ENCODE measurements at places on chromosomes 16 and 17. TPM values are rescaled to one million over a fixed set of nuclear protein-coding genes. Genes with fewer than 3 reads are reported as not detected.

- no peak for DNase-seq
Measured at GRCh38 chr17:79944251-79944812, 91.3 kb downstream of the TBC1D16 start.

- no peak for DNase-seq
Measured at GRCh38 chr17:21106316-21106715, 20.4 kb upstream of the DHRS7B start.

GRCh38 chr17:74437702-74438101, 5.8 kb downstream of the GPRC5C start:
- DNase-seq: no peak

- DNase-seq: no peak
Measured at GRCh38 chr17:35011671-35012216, 31.4 kb downstream of the LIG3 start.

GRCh38 chr17:78421084-78421533, 42.7 kb downstream of the PGS1 start:
- DNase-seq: no peak

DNA sequence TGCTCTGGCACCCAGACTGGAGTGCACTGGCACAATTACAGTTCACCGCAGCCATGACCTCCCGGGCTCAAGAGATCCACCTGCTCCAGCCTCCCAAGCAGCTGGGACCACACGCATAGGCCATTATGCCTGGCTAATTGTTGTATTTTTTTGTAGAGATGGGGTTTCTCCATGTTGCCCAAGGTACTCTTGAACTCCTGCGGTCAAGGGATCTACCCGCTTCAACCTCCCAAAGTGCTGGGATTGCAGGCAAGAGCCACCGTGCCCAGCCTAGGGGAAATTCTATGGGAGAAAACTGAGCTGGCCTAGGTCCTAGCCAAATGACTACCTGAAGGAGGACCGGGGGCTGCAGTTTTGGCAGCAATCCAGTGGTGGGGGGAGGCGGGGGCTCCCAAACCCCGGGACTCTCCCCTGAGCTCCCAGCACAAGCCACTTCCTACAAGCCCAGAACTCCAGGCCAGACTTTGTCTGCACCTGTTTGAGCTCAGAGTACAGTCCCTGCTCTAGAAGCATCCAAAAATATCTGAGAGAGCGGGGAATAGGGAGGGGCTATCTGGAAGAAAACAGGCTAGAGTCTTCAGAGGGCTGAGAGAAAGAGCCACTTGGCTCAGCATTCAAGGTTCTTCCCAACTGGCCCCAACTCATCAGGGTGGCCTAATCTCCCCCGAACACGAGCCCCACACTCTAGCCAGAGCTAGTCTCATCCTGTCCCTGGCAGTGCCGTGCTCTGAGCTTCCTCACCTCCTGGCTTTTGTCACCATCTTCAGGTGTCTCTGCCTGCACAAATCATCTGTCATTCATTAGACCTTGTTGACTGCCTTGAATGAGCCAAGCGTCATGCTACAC, 9.1 kb downstream of the SRL start:
- no peak for DNase-seq

Gene RNF227
- total RNA-seq: 5.8 TPM
